ENCODE measurements at places on chromosomes 7 and 10.

- DNase-seq, result no peak
These were observed 12.7 kb downstream of the MYO1G start for GRCh38 chr7:44965937-44966730.

DNA sequence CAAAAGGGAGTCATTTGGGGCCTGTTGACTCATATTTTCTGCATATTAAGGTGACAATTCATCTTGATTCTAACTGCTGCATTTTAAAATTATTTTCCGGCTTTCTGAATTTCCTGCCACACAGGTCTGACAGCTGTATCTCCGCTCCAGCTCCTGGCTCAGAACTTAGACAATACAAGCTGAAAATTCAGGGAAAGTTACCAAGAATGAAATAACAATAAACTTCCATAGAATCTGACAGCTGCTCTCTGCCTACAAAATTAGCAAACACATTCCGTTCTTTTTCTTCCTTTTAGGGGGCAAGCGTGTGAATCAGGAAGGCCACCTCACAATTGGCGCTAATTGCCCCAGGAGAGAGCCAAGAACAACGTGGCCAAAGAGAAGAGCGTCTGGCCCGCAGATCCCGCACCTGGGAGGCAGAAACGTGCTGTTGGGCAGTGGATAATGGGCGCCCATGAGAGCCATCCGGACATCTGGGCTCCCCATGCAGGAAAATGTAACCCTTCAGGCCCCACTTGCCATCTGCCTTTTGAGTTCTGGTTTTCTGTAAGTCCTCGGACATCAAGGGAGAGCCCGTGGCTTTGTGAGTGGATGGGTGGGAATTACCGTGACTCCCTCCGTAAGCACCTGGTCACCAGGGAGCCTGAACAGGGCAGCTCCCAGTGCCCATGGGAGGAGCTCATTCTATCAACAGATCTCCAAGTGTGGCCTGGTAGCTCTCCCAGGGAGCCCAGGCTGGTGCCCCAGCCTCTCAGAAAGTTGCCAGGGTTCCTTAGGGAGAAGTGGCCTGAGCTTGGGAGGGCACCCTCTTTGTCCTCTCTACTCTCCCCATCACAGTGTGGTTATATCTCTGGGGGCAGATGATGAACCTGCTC is 5.0 kb downstream of the CLRN3 start:
- DNase-seq, result no peak

DNA sequence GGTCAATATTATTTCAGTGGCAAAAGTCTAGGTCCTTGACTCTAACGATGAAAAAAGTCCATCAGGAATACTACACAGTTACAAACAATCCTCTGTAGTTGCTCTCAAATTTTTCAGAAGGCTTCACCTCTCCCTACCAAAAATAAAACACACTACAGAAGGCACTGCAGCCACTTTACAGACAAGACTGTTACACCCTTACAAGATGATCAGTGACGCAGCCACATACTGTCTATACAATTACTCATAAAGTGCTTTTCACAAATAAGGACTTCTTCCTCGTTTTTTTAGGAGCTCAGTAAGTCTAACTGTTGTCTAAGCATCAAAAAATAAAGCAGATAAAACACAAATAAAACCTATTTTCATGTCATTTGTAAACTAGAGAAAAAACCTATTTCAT is 27.1 kb downstream of the NDUFB2 start:
- DNase-seq, result no peak

- no peak for DNase-seq
These were observed 116.0 kb downstream of the NPTX2 start for GRCh38 chr7:98733036-98733435.

DNA sequence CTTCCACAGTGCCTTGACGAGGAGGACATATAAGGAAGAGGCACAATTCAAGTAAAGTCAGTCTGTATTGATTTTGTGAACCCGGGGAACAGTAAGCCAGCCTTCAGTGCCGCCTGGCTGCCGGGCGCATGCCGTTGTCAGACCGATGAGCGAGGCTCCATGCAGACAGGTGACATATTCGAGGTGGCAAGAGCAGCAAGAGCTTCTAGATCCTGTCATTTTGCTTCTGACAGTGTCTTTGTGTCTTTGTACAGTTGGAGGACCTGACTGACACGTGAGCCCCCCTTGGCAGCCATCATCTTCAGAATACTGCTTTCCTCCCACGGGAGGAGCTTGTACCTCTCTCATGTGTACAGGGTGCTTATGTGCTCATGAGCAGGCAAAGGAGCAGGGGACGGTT is 387.5 kb upstream of the GALNT17 start:
- DNase-seq, result no peak

DNA sequence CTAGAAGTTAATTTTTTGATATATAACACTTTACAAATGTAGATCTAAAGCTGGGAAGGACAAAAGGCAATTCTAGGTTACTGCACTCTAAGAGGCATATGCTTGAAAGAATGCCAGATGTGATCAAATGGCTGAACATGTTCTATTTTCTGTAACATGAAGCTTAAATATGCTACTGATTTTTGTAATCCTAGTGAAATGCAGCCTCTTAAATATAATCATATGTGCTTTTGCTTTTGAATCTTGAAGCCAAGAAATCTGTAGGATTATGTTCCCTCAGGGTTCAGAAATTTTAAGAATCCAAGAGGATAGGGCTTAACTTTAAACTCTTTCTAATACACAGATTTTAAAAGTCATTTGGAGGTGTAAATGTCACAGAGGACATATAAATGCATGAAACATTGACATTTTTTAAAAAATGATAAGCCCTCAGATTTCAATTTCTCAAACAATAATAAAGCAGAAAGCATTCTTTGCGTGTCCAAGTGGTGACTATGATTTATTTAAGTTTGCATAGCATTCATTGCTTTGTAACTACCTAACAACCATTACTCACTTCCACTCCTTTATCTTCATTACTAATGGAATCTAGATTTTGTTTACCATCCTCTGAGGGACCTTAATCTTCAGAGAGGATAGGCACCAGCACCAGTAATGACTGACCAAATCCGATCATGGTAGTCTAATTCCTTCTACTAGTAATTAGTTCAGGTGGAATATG is 170.4 kb downstream of the MAGI2 start:
- DNase-seq, result no peak

DNA sequence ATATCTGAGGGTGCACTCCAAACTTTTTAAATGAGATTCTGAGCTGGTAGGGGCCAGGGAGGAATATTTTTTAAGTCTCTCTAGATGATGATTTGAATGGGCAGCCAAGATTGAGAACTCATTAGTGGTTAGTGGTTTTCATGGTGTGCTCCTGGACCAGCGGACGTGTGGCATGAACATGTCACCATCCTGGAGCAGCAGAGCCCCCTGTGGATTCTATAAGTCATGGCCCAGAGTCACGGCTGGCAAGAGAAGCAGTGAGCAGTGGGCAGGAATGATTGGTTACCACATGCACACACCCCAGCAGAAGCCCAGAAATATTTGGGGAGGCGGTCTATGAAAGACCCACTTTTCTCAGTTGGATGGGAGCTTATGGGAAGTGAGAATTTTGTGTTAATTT is 21.2 kb upstream of the UCN3 start:
- no peak for DNase-seq

- no peak for DNase-seq
These were observed 35.2 kb downstream of the KCNMA1 start for GRCh38 chr10:77602231-77602912.

- no peak for DNase-seq
These were observed 7.2 kb downstream of the RBM17 start for GRCh38 chr10:6095810-6096570.

DNA sequence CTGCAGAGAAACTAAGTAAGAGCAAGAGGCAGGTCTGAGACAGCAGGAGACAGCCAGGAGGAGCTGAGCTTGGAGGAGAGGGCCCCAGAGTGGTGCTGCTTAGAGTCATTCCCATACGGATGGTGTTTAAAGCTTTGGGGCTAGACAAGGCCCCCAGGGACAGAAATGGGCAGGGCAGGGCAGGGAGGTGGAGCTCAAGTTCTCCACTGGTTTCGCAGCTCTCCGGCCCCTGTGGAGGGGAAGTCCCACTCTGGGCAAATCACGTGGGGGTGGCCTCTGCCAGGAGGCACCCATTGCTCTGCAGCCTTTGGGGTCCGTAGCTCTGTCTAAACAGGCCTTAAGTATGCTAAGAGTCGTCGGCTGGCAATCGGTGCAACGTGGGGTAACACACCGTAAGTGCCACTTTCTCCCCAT is 1.0 kb upstream of the PTPRE start:
- DNase-seq, result no peak

DNA sequence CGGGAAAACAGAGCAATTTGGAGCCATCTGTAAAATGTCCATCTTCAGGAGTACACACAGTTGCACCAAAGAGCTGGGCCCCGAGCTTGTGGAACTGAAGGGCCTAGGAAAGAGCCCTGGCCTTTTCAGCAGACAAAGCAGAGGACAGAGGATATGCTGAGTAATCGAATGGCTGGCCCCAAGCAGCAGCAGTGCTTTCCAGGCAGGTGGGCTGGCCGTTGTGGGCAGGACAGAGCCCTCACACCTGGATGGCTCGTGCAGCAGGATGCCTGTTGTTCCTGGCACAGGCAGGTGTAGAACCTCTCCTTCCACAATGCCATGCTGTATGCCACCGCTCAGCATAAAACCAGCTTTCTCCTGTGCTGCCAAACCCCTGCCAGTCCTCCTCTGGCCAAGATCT is 32.5 kb upstream of the TNS3 start:
- no peak for DNase-seq

- DNase-seq, result no peak
These were observed 592.5 kb downstream of the KCNMA1 start for GRCh38 chr10:77045085-77045484.

GRCh38 chr7:28698840-28699239 is 259.3 kb downstream of the TRIL start:
- no peak for DNase-seq

- DNase-seq, result no peak
These were observed 8.4 kb downstream of the PLCE1 start for GRCh38 chr10:94002156-94002555.

- no peak for DNase-seq
These were observed 79.5 kb downstream of the CARD11 start for GRCh38 chr7:2964208-2964607.

- no peak for DNase-seq
These were observed 42.6 kb downstream of the ADAMTS14 start for GRCh38 chr10:70714951-70715350.

DNA sequence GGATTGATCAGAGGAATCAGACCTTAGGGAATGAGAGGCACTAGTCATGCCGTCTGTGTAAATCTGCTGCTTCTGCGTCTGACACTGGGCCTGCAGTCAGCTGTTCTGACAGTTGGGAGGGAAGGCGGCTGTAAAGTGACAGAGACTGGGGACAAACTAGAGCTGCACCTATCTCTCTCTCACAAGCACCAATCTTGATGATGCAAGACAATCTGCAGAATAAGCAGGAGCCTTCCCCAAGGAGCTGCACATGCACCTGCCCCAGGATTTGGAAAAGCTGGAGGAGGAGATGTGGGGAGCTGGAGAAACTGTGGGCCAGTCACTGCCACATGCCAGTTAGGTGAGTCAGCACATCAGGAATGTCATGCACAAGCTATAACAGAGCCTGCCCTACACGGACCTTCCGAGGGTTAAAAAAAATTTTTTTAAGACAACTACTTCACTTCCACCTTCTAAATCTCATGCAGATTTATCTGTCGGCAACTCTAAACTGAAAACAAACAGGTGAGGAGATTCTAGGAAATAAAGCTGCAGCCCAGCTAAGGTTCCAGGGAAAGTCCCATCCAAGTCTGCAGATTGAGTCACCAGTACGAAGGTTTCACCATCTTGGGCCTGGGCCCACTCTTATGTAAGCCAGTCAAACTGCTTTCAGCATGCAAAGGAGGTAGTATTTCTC is 39.2 kb downstream of the ENO4 start:
- DNase-seq, result no peak

DNA sequence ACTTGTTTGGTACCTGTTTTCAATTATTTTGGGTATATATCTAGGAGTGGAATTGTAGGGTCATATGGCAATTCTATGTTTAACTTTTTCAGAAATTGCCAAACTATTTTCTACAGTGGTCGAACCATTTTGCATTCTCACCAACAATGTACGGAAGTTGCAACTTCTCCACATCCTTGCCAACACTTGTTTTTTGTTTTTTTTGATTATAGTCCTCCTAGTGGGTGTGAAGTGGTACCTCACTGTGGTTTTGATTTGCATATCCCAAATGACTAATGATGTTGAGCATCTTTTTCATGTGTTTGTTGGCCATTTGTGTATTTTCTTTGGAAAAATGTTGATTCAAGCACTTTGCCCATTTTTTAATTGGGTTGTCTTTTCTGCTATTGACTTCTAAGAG is 122.1 kb downstream of the RPS24 start:
- DNase-seq, result no peak

DNA sequence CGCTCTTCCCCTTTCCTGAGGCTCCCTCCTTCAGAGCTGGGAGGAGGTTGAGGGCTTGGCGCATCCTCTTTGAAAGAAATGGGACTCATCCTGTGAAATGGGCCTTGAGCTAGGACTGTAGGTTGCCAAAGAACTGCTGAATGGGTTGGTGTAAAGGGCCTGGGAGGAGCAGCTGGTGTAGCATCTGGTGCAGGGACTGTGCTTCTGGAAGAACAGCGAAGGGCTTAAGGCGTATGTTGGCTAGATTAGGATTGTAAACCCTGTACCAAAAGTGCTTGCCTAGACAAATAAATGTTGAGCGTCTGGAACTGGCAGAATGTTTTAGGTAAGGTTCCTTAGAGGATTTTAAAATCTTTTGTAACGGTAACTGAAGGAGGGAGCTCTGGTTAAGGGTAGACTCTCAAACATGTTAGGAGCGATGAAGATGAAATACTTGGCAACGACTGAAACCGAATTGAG is 563 bp downstream of the STAM start:
- DNase-seq, result no peak

GRCh38 chr10:58747687-58748086 is 235.0 kb downstream of the BICC1 start:
- no peak for DNase-seq

DNA sequence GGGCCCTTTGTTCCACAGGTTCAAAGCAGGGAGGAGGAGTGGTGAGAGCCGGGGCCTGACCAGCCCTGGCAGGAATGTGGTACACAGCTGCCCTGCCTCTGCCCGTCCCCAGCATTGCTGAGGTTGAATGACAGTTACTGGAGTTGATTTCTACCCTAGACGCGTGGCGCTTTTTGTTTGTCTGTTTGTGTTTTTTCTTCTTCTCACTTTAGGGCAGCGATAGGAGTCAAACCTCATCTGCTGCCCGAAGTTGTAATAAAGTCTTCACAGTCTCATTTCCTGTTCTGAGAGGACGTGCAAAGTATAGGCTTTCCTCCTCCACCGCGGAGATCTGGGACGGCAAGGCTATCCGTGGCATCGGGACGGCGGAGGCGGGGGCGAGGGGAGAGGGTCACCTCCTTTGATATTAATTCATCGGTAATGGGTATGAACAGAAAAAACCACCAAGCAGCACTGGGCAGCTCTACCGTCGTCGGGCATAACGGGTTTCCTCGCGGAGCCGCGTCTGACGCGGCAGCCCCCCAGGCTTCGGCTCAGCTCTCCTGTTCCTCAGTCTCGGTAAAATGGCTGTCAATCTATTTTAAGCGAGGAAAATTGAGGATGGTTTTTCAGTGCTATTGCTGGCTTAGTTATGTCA is 160.8 kb downstream of the LRMDA start:
- no peak for DNase-seq

DNA sequence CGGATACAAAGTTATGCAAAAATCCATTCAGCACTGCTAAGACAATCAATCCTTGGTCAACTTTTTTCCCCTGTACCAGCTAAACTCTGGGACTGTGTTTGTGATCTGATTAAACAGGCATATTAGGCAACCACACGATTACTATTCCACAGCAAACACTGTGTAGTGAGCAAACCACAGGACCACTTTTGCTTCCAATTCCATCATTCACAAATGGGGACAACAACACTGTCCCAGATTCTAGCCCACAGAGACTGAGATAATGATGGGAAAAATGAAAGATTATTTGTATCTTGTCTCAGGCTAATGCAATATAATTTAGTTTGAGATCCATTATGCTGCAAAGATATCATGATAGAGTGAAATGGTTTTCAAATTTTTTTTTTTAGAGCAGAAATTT is 163.7 kb upstream of the AOAH start:
- no peak for DNase-seq

Measured in NCI-H1417 treated with DMSO at 0.1 percent for 48 hours (cell line).